ENCODE measurements at places on chromosomes 7 and 10.

DNA sequence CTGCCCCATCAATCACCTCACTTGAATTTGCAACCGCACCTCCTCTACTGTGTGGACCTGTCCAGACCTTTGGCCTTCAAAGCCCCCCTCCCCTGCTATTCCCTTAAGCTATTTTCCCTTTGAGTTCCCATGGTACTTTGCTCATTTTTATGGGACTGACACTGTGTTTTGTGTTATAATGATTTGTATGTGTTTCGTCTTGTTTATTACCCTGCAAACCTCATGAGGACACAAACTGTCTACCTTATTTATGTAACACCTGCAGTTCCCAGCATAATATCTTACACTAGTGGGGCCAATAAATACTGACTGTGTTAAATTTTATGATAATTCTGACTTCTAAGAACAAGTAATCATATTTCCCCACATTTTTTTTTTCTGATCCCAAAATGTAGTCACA lies 70.6 kb downstream of the CLEC2L start:
- no peak for DNase-seq

DNA sequence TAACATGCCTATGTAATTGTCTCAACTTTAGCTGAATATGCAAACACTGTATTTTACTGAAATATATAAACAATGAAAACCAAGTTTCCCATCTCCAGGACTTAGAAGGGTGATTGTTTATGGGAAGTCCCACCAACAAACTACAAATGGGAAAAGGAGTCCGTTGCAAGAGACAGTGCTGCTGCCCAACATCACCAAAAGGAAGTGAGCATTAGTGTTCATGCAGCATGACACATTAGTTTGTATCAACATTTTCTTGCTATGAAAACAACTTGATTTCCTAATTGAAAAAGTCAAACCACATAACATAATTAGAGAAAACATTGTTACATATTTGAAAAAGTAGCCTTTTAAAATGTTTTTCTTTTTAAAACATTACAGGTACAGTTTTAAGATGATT lies 138.5 kb downstream of the ZNF438 start:
- DNase-seq, result no peak

DNA sequence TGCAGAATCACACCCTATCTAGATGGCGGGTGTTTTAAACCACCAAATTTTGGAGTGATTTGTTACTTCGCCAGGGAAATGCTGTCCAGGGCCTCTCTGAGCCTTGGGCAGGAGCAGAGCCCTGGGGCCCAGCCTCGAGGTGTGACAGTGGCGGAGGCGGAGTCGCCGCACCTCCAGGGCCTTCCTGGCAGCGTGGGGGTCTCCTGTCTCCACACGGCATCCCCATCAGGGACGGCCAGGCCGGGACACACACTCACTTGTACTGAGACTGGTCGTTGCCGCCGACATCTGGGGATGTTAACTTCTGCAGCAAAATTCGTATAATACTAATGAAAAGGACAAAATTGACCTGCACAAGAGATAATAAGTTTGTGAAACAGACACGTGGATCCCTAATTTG lies 110.7 kb downstream of the VIPR2 start:
- no peak for DNase-seq

DNA sequence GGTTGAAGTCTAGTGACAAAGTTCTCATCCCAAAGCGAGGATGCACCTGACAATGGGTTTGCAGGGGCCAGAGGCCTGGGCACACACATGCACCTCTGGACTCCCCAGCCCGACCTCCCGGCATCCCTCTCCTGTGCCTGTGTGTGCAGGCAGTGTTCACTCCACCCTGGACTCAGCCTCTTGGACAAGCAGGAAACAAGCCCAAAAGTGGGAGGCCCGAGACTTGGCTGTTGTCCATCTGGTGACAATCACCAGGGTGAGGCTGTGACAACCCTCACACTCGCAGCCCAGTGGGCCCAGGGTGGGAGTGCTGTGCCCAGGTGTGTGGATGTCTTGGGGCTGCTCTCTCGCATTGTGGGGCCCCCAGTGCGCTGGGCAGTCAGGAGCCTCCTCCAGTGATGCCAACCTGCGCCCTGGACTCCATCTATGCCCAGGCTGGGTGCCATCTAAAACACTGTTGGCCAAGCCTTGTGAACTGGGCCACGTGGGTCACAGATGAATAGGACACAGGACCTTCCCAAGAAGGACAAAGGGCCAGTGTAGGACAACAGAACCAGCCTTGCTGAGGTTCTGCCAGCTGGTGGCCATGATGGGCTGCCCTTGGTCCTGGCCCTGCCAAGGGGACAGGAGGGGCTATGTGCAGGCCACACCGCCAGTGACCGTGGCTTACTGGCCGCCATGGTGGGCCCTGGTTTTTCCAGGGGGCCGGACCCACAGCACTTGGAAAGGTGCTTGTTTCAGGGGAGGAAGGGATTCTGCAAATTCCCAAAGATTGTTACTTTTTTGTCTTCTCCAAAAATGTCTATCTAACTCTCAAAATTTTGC lies 144.3 kb downstream of the TCERG1L start:
- no peak for DNase-seq

DNA sequence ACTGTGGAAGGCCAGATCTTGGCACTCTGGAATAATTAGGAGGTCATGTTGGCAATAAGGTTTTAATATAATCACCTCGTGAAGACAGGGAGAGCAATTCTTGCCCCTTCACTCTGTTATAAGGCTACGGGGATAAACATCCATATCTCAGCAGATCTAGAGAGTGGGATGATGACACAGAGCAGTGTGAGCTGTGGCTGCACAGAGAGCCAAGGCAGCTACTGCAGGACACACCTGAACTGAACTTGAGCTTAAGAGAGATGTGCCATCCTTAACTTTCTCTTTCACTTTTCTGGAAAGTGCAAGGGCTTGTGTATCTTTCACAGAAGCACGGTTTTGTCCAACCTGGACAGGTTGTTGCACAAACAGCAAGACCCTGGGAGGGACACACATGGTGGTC lies 174.7 kb downstream of the GATA3 start:
- DNase-seq, result no peak

- peak; percentile 30 for DNase-seq
Observed at GRCh38 chr7:120856621-120857352, 1.2 kb downstream of the TSPAN12 start.

- no peak for DNase-seq
Observed at GRCh38 chr7:49630513-49630912, 142.9 kb upstream of the VWC2 start.

DNA sequence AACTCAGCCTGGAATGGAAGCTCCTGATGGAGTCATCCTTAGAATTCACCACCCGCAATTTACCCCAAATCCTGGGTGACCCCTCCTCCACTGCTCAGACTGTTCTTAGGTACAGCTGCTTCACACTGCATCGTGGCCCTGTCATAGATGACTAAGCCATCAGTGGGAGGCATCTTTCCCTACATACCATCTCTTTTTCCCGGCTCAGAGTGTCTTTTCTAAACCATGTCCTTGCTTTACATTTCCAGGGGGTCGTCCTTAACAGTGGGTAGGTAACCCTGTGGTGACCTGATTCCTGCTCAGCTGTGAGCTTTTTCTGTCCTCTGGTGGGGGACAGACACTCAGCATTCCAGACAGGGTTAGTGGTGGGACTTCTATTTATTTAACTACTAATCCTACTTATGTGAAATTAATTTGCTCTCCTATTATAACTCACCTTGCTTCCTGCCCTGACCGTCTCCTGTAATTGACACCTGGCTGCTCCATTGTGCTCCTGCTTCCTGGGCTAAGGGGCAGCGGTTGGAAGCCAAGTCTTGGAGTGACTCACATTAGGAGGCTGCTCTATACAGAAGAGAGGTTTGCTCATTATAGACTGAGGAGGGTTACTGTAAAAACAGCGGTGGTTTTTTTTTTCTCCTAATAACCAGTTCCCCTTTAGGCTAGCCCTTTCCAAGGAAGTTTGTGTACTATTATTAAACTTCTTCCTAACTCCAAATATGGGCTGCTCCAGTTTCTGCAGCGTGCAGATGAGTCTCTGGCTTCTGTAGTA lies 40.6 kb downstream of the PYROXD2 start:
- DNase-seq, result no peak

DNA sequence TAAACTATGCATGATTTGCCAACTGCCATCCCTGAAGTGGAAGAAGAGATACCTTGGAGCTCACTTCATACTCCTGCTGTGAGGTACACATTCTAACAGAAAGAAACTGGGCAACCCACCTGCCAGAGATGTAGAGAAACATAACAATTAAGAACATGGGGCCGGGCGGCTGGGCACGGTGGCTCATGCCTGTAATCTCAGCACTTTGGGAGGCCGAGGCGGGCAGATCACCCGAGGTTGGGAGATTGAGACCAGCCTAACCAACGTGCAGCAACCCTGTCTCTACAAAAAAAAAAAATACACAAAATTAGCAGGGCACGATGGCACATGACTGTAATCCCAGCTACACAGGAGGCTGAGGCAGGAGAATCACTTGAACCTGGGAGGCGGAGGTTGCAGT lies 402.6 kb upstream of the ANKRD30A start:
- DNase-seq, result no peak

DNA sequence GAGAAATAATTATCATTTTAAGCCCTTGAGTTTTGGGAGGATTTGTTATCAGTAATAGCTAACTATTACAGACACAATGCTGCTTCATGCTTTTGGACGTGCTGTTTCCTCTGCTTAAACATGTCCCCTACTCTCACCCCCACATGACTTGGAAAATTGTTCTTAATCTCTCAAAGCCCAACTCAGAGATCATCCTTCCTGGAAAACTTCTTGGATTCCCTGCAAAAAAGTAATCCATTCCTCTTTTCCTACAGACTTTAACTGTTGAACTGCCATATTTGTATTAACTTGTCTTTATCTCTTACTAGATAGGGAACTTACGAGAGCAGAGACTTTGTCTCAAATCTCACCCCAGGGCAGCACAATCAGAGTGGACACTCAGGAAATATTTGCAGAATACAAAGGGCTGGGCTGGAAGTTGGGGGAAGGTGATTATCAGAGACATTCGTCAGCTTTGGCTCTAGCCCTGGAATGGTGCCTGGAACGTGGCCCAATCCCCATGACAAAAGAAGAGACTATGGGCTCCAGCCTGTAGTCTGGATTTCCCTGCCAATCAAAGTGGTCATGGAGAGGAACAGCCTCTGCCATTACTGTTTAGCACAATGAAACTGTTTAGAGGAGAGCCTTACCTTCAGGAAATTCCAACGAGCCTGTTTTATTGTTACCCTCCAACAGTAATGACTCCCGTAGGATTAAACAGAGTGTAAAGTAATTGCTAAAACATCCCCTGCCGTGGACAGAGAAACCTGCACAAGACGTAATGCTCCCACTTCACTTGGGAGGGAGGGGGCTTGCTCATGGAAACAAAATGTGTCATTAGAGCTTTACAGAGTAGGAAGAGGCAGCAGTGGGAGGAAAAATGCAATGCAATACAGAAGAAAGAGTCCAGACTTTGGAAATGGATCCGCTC lies 140.4 kb upstream of the AUTS2 start:
- DNase-seq, result no peak

GRCh38 chr10:72355214-72355555 lies 466 bp upstream of the DNAJB12 start:
- no peak for DNase-seq

DNA sequence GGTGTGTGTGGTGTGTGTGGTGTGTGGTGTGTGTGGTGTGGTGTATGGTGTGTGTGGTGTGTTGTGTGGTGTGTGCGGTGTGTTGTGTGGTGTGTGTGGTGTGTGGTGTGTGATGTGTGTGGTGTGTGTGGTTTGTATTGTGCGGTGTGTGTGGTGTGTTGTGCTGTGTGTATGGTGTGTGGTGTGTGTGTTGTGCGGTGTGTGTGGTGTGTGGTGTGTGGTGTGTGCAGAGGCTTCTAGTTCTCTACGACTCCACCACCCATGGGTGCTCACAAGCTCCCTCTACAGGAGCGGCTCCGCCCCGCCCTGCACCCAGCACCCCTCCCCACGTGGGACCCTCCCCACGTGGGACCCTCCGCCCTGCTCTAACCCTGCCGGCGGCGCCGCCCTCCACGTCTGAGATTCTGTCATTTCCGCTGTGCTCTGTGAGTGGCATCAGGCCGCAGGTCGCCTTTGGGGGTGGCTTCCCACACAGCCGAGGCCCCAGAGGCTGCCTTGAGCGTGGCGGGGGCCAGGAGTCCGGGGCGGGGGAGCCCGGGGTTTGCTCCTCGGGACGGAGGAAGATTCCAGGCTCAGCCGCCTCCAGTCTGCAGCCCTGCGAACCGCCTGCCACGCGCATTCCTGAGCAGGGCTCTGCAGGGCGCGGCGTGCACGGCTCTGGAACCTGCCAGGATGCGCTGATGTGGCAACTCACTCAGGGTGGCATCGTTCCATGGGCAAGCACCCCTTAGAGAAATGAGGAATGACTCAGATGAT lies 37.0 kb upstream of the DNAJB6 start:
- DNase-seq, result no peak

DNA sequence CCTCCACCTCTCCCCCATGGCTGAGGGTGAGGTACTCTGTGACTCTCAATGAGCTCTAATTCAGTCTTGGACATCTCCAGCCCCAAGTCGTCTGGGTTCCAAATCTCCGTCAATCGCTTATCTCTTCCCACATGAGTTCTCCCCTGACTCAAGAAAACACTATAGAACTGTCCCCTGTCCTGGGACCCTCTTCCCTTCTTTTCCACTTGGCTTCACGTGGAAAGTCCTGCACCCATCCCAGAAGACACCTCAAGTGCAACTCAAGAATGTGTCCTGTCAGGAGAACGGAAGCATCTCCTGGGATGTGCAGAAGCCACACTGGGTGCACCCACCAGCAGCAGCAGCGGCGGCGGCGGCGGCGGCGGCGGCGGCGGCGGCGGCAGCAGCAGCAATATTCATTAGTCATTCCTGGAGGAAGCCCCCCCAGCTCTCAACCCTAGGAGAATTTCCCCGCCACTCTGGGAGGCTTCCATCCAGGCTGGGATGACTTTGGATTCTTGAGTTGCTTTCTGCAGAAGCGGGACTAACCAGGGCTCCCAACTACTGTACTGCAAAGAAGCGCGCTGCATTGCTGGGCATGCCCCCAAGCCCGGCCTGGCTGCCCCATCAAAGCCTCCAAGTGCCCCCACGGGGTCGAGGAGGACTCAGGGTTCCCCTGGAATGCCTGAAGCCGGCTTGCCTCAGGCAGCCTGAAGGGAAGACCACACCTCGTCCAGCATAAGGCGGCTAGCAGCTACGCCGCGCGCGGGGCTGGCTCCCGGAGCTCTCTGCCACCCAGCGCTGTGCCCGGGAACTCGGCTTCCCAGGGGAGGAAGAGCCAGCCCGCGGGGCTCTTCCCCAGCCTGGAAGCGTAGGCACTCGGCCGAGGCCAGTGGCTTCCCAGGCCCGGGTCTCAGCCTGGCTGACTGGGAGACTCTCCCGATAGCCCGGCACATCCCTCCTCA lies 1.0 kb downstream of the CRTAC1 start:
- DNase-seq, result no peak

- no peak for DNase-seq
Observed at GRCh38 chr10:11249152-11249807, 231.6 kb downstream of the CELF2 start.

GRCh38 chr7:128728598-128728997 lies 10.6 kb upstream of the CALU start:
- no peak for DNase-seq

DNA sequence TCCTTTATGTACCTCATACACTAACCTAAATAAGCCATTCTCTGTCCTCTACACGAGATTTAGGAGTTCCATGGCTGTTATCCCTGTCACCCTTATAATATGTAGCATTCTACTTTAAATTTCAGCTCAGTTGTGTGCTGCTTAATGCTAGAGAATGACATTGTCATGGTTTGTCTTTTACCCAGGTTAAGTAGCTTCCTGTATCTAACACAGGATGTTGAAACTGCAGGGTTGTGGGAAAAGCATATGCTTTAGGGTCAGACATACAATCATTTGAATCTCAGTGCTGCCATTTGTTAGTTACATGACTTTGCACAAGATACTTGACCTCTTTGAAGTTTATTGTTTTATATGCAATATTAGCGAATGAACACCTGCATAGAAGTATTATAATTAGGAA lies 235.1 kb upstream of the CACNA2D1 start:
- no peak for DNase-seq

- peak; percentile 49 for DNase-seq
Observed at GRCh38 chr7:133853706-133854276, 273.3 kb upstream of the LRGUK start.

Data from foreskin melanocyte (primary cell).